Muscle of leg (tissue), 16 donors: ENCODE measurements at places on chromosomes 12 and 14. TPM values are rescaled to one million over a fixed set of nuclear protein-coding genes. Genes with fewer than 3 reads are reported as not detected.

- no peak for DNase-seq
These were observed 329.3 kb upstream of the DCN start for GRCh38 chr12:91511795-91512420.

DNA sequence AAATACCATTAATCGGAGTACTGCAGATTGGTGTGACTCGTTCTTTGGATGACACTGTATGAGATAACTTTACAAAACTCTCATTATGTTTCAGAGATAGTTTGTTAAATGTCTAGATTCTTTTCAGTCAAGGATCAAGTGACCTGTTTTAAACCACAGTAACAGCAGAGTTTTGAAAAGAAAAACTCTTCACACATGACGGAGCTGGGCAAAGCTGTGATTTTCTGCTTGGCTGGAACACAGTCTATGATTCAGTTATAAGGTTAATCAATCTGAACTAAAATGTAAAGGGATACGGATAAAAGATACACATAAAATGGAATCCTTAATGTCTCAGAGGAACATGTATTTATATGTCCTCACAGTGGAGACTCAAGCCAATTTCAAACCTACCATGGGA, 573.2 kb downstream of the PRKD1 start:
- no peak for DNase-seq

- no peak for DNase-seq
These were observed 2.4 kb upstream of the KRT7 start for GRCh38 chr12:52230364-52231281.

GRCh38 chr12:66493819-66494218, 185.1 kb downstream of the GRIP1 start:
- DNase-seq = no peak

TAS2R8 gene
- not detected for polyA plus RNA-seq
